ENCODE measurements at places on chromosomes 7 and 10. TPM values are rescaled to one million over a fixed set of nuclear protein-coding genes. Genes with fewer than 3 reads are reported as not detected.

DNA sequence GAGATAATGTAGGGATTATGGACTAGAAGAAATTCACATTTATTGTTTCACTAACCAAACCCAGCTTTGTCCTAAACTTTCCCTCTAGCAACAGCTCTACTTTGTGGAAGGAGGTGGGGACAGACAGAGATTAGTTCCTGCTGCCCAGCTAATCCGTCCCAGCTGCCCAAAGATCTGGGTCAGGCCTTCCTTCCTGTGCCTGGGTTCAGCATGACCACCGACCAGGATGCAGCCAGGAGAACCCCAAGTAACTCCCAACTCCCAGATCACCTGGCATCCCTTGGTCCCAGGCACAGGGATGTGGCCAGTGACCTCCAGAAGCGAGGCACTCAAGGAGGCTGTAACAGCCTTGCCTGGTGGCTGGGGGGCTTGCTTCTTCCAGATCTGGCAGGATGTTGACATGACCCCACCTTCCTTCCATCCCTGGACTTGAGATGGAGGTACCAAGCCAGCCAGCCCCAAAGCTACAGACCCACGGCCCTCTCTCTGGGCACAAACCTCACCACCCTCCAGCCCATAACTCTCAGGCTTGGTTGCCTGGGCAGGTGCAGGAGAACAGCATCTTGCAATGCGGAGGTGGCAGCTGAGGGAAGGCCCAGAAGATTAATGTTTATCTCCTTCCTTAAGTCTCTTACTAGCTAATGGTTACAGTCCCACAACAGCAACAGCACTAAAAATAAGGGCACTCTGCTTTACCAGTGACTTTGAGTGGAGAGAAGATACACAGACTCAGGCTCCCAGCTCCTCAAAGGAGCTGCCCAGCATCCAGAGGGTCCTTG is 11.1 kb downstream of the CAMK2G start:
- H3K4me3 ChIP-seq: no peak overlapping the region
- H3K27me3 ChIP-seq: no peaks in the 10 kb centered on the region
- H3K27ac ChIP-seq: no peak overlapping the region
- peaks cover 13% of the 10 kb centered on the region for H3K4me1 ChIP-seq
- no peak for DNase-seq

Gene STEAP4
- total RNA-seq: not detected

Gene MYOF
- 37.4 TPM for total RNA-seq

Gene GRM8
- total RNA-seq: 1.8 TPM

Gene GPR158
- 0.29 TPM for total RNA-seq

Gene WASHC2C
- total RNA-seq: 53.4 TPM

DNA sequence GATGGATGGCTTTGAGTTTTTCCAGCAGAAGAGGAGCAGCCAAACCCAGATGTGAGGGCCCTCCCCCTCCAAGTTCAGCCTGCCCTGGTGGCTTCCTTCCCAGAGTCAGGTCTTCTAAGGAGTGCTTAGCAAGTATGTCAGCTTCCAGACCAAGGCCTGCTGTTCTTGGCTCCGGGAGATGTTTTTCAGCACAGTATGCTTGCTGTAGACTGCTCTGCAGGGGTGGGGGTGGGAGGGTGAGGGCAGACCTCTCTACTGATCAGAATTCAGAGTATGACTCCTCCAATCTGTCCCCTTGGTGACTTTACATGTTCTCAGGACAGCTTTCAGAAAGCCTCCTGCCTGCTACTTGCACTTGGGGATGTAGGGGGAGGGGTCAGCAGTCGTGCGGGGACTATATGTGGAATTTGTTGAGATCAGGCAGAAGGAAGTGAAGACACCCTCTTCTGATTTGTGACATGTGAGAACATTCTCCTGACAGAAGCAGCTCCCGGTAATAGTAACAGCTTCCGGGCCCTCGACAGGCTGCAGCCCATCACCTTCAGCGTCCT is 516.4 kb upstream of the ZMIZ1 start:
- H3K27me3 ChIP-seq: peaks cover 14% of the 10 kb centered on the region
- DNase-seq: peak; percentile 60
- no peak overlapping the region for H3K4me3 ChIP-seq

GRCh38 chr10:77507291-77507880 is 130.2 kb downstream of the KCNMA1 start:
- no peak overlapping the region for H3K27ac ChIP-seq
- no peaks in the 10 kb centered on the region for H3K36me3 ChIP-seq
- H3K4me1 ChIP-seq: peaks cover 6% of the 10 kb centered on the region
- H3K27me3 ChIP-seq: peaks cover 11% of the 10 kb centered on the region
- H3K4me3 ChIP-seq: no peak overlapping the region

Gene GNGT1
- 0.11 TPM for total RNA-seq

- no peaks in the 10 kb centered on the region for H3K36me3 ChIP-seq
- peaks cover 9% of the 10 kb centered on the region for H3K4me1 ChIP-seq
- peaks cover 100% of the 10 kb centered on the region for H3K27me3 ChIP-seq
- no peak for DNase-seq
- H3K27ac ChIP-seq: no peak overlapping the region
These were observed 448 bp upstream of the EVX1 start for GRCh38 chr7:27242154-27242553.

Gene OGDHL
- total RNA-seq: 13.0 TPM

- no peak overlapping the region for H3K27ac ChIP-seq
- H3K4me3 ChIP-seq: no peak overlapping the region
- no peak for DNase-seq
- no peaks in the 10 kb centered on the region for H3K36me3 ChIP-seq
- H3K27me3 ChIP-seq: no peaks in the 10 kb centered on the region
These were observed 27.2 kb upstream of the WNT16 start for GRCh38 chr7:121301446-121302213.

- H3K4me3 ChIP-seq: no peak overlapping the region
- no peak overlapping the region for H3K27ac ChIP-seq
- peaks cover 66% of the 10 kb centered on the region for H3K36me3 ChIP-seq
These were observed 219.2 kb upstream of the C7orf33 start for GRCh38 chr7:148371280-148371937.

DNA sequence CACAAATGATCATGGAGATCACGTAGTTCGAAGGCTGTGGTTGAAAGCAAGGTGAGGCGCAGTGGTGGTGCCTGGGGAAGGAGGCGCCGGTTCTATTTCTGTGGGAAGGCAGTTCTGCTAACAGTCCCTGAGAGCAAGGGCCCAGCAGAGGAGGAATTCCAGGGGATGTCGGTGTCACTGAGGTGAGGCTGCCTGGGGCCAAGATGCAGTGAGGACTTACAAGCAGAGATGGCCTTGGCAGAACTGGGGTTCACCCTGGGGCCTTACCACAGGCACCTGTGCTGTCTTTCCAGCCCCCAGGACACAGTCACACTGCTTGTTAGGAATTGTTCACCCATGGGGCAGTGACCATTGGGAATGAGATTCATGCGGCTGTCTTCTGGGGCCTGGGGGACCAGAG is 26.7 kb downstream of the GBX1 start:
- DNase-seq: peak; percentile 43
- H3K4me3 ChIP-seq: no peak overlapping the region
- no peaks in the 10 kb centered on the region for H3K27me3 ChIP-seq
- no peak overlapping the region for H3K27ac ChIP-seq

Gene OR2A5
- total RNA-seq: not detected

DNA sequence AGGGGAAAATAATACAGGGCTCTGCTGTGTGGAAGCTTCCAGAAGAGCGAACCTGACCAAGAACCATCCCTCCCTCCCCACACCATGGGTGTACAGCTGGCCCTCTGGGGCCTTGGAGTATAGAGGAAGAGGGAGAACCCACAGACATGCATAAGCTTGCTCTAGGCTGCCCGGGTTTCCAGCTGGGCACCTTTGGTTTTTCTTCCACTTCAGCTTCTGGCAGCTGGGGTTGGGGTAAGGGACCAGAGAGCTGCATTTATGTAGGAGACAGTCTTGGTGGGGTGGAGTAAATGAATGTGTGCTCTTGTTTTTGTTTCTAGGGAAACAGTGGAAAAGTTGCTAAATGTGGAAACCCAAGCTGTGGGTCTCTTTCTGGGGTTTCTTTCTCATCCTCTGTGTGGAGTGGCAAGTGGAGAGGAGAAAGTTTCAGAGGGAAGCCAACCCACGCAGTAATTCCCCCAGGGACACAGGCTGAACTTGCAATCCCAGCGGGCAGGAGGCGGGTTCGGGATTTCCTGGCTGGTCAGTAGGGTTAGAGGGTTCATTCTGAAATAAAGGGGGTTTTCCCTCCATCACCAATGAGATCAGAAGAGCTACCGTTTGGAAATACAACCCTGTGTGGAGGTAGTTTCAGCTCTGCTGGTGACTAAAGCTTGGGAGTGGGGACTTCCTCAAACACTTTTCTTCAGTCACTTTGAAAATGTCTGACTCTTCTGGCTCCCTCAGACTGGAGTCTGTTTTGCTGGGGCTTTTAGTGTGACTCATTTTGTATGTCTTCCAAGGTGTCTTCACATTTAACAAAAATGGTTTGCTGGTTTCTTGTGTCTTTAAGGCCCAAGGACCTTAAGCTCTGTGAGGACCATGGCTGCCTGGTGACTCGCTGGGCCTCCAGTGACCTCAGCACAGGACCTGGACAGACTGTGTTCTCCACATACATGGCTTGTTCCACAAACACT is 22.2 kb upstream of the SRGN start:
- no peak overlapping the region for H3K27ac ChIP-seq
- DNase-seq: no peak
- H3K27me3 ChIP-seq: peaks cover 16% of the 10 kb centered on the region
- H3K4me3 ChIP-seq: no peak overlapping the region

- no peaks in the 10 kb centered on the region for H3K36me3 ChIP-seq
- H3K4me3 ChIP-seq: no peak overlapping the region
- peaks cover 10% of the 10 kb centered on the region for H3K4me1 ChIP-seq
These were observed 4.2 kb downstream of the ELN start for GRCh38 chr7:74032191-74032490.

Gene TAS2R4
- 1.3 TPM for total RNA-seq

- no peak for DNase-seq
- H3K4me1 ChIP-seq: peaks cover 6% of the 10 kb centered on the region
- no peaks in the 10 kb centered on the region for H3K27me3 ChIP-seq
- no peak overlapping the region for H3K4me3 ChIP-seq
- H3K36me3 ChIP-seq: peaks cover 54% of the 10 kb centered on the region
These were observed 46.9 kb upstream of the FMC1 start for GRCh38 chr7:139294241-139294640.

DNA sequence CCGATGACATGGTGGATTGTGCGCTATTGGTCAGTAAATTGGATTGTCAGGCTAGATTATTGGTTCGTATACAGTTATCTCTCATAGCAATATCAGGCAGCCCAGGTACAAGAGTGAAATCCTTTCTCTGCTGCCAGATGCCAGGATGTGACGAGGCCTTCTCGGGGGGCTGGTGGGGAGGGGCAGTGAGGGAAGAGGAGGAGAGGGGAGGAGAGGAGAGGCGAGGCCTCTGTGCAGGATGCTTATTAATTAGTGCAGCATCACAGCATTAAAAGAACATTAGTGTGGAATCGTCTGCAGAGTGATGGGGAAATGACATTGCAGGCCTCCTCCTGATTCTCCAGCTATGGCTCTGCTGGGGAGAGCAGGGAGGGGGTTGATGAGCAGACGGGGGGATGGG is 30.5 kb upstream of the SLF2 start:
- no peaks in the 10 kb centered on the region for H3K36me3 ChIP-seq
- H3K4me3 ChIP-seq: no peak overlapping the region
- H3K4me1 ChIP-seq: no peaks in the 10 kb centered on the region
- no peak overlapping the region for H3K27ac ChIP-seq
- peaks cover 20% of the 10 kb centered on the region for H3K27me3 ChIP-seq
- no peak for DNase-seq

GRCh38 chr7:43511029-43511428 is 71.9 kb upstream of the STK17A start:
- no peaks in the 10 kb centered on the region for H3K27me3 ChIP-seq
- no peak overlapping the region for H3K4me3 ChIP-seq
- no peaks in the 10 kb centered on the region for H3K36me3 ChIP-seq
- H3K27ac ChIP-seq: no peak overlapping the region

DNA sequence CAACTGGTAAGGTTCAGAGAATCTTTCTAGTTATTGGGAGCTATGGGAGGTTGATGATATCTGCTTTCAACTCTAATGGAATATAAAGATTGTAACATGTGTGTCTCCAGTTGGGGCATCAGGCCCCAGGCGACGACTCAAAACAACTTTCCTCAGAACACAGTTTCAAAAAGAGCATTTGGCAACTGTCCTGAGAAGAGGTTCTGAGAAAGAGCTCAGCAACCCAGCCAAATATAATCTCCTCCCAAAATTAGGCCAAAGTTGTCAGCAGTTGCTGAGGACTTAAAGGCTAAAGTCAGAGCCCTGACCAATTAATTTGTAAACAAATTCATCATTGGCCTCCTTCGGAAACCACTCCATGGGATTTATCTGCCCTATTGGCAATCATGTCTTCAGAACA is 251.1 kb upstream of the NFE2L3 start:
- no peak overlapping the region for H3K27ac ChIP-seq
- no peak for DNase-seq
- no peak overlapping the region for H3K4me3 ChIP-seq
- H3K36me3 ChIP-seq: no peaks in the 10 kb centered on the region
- H3K27me3 ChIP-seq: no peaks in the 10 kb centered on the region
- H3K4me1 ChIP-seq: no peaks in the 10 kb centered on the region

- peaks cover 4% of the 10 kb centered on the region for H3K4me1 ChIP-seq
- H3K27ac ChIP-seq: no peak overlapping the region
- no peak for DNase-seq
These were observed 2.5 kb upstream of the MLXIPL start for GRCh38 chr7:73626814-73627213.

- no peaks in the 10 kb centered on the region for H3K4me1 ChIP-seq
- peaks cover 16% of the 10 kb centered on the region for H3K27me3 ChIP-seq
- DNase-seq: no peak
- no peak overlapping the region for H3K27ac ChIP-seq
These were observed 307.7 kb downstream of the MDFIC start for GRCh38 chr7:115229401-115230105.

Gene LRRD1
- total RNA-seq: not detected

Gene C7orf33
- not detected for total RNA-seq

GRCh38 chr10:1267568-1267967 is 211.4 kb downstream of the WDR37 start:
- peak; percentile 59 for DNase-seq
- no peaks in the 10 kb centered on the region for H3K4me1 ChIP-seq
- H3K36me3 ChIP-seq: no peaks in the 10 kb centered on the region

DNA sequence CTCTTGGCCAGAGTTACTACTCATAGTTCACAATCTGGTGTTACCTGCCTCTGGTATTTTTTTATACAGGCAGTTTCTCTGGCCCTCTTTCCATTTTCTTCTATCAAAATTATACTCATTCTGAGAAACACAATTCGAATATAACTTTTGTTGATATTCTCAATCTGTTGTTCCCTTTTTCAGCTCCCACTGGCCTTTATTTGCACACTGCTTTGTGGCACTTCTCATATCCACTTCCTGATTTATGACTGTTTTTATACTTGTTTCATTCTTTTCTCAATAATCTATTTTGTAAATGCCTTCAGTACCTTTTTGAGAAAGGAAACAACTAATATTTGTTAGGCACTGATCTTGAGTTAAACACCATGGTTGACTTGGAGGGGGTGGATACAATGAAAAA is 93.8 kb upstream of the HDAC9 start:
- no peak overlapping the region for H3K27ac ChIP-seq
- DNase-seq: no peak
- H3K27me3 ChIP-seq: no peaks in the 10 kb centered on the region
- no peaks in the 10 kb centered on the region for H3K4me1 ChIP-seq
- no peak overlapping the region for H3K4me3 ChIP-seq
- H3K36me3 ChIP-seq: no peaks in the 10 kb centered on the region

Gene UTF1
- not detected for total RNA-seq
